ENCODE measurements at places on chromosomes 2 and 18.

GRCh38 chr2:148615381-148615841 is 29.1 kb upstream of the EPC2 start:
- no peak for DNase-seq

DNA sequence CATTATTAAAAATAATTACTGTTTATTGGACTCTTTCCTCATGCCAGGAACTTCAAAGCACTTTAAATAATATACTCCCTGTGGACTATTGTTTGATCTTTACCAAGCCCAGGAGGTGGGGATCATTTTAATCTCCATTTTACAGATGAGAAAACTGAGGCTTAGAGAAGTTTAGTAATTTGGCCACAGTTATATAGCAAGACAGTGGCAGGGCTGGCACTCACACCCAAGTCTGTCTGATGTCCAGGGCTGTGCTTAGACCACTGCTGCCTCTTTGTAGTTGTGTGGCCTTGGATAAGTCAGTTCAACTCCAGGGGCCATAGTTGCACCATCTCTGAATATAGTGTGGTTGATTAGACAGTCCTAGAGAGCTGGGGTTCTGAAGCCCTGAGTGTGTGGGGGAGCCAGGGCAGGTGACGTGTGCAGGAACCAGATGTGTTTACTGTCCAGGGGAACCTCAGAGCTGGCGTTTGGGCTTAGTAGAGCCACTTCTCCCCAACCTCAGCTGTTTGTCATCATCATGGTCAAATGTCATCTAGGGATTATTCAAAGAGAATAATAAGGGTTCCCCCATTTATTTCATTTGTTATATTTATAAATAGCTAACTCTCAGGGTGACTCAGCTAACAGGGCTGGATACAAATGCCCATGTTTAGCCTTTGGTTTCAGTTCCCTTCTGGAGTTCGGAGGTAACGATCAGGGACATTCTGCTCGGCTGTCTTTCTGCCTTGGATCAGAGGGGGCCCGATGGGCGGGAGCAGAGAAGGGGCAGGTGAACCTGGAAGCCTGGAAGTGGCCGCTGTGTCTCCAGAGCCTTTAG is 68.0 kb downstream of the BOLA3 start:
- DNase-seq, result no peak

DNA sequence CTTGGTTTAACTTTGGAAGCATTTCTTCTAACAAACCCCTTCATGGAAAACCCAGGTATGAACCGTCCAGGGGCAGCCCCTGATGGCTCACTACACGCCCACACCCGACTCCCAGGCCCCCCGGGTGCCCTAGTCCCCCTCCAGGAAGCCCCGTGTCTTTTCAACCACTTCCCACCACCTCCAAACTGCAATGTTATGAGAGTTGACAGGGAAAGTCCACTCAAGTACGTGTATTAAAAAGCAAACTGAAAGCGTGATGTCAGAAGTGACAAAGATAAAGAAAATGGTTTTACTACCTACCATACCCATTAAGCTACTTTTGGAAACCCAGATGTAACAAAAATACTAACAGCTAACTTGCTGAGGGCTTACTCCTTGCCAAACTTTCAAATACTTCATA is 51.5 kb downstream of the L3MBTL4 start:
- no peak for DNase-seq

GRCh38 chr2:143355870-143356269 is 226.7 kb downstream of the ARHGAP15 start:
- DNase-seq, result no peak

GRCh38 chr18:79327199-79327721 is 68.5 kb upstream of the NFATC1 start:
- DNase-seq, result no peak

- DNase-seq, result no peak
Observed at GRCh38 chr2:67930156-67930555, 132.6 kb downstream of the C1D start.

- no peak for DNase-seq
Observed at GRCh38 chr18:39318462-39318861, 1752.9 kb upstream of the CELF4 start.

DNA sequence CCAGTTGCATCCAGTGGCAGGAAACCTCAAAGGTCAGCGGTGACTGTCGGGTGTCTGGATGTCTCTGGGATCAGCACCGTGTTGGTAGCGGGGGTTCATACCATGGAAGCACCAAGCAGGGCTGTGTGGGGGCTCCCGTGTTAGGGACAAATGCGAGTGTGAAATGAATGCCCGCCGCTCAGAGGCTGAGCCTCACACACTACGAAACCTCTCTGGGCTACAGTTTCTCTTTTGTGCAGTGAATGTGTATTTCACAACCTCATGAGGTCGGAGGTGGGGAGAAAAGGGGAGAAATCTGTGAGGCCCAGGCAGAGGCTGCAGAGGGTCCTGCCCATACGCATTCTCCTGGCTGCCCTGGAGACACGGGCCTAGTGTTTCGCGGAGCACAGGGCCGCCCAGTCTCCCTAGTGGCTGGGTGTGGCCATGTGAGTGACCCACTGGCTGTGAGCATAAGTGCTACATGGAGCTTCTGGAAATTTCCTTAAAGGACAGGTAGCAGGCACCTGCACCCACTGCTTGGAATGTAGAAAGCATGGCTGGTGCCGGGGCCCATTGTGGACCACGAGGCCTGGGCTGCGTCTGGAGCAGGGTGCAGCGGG is 138.0 kb upstream of the GLI2 start:
- no peak for DNase-seq
